ENCODE measurements at places on chromosomes 3 and 15.

DNA sequence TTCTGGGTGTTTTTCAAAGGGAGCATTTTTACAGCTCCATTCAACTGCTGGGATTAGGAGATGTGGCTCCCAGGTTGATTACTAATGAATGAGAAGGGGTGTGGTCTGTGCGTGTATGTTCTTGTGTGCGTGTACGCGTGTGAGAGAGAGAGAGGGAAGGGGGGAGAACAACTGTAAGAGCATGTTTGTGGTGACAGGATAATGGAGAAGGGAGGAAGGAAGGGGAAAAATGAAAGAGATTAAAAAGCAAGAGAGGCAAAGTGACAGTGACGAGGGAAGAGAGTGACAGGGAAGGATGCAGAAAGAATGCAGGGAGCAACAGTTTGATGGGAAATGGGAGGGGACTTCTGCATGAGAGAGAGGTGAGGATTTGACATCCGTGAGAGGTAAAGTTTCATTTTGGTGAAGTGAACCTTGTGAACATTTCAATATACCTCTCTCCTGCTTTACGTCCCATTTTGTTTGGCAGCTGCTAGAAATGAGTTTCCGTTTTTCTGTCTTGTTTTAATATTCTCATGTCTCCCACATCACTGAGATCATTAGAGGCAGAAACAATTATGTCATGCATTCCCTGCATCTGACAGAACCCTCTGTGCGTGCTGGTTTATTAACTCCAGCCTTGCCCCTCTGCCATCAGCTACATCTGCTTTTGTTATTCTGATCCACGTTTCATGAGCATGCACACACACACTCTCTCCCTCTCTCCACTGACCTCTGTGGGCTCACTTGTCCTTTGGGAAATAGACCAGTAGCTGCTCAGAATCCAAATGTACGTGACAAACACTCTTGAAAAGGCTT lies 161.6 kb downstream of the GAP43 start:
- no peak for DNase-seq

DNA sequence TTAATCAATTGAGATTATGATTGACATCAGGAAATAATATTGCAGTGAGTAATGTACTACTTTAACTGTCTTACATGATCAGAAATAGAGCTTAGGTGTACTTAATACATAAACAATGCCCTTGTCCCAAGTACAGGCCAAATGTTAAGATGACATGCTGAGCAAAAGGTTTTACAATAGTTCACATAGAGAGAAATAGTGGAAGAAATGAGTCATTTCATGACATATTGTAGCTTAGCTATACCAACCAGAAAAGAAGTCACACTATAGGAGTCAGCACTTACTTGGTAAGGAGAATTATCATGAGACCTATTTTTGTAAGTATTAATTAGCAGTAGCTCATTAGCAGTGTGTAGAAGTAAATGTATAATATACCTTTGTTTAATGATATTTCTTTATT lies 96.4 kb upstream of the NANOGP8 start:
- no peak for DNase-seq

DNA sequence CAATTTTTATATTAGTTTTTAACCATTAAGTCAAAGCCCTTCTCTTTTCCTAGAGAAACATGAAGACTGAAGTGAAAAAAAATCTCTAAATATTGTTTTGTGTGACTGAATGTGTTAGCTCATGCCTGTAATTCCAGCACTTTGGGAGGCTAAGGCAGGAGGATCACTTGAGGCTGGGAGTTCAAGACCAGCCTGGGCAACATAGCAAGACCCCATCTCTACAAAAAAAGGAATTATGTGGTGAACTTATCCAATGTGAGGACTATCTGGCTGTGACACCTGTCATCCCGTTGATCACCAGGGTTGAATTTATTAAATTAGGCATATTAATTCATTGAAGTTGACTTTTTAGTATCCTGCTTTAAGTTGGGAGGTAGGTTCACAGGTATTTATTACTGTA lies 13.0 kb downstream of the SMC4 start:
- DNase-seq = no peak

DNA sequence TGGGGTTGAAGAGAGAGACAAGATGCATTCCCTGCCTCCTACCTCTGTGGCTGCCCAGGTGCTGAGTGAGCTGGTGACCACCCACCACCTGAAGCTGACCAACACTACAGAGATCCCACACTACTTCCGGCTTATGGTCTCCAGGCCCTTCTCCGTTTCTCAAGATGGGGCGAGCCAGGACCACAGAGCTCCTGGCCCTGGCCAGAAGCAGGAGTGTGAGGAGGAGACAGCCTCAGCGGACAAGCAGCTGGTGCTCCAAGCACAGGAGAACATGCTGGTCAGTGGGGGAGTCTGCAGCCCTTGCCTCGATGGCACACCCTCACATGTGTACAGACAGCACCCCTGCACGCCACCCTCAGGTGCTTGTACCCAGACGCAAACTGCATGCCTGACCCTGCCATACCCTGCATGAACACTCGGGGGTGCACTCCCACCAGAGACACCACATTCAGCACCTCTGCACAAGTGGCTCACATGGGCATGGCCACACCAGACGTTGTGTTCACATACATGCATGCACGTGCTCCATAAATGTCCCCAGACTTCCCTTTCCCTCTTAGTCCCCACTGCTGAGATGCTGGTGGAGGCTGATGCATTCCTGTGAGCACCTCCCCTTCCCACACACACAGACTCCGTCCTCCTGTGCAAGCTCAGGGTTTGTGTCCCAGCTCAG lies 19.0 kb downstream of the ACAA1 start:
- DNase-seq = no peak

DNA sequence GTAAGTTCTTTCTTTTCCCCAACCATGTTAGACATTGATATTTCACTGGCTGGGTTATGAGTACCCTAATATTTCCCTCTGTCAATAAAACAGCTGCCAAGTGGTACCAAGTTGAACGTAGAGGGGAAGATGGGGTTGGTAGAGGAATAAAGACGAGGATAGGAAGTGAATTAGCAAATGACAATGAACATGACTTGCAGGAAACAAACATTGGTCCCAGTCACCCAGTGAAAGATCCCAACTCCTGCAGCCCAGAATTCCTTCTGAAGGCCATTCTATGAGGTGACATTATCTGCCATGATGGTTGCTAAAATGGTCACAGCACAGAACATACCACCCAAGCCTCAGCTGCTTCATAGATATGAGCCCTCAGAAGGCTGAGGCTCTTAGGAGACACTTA lies 159.0 kb upstream of the CTNNB1 start:
- no peak for DNase-seq

DNA sequence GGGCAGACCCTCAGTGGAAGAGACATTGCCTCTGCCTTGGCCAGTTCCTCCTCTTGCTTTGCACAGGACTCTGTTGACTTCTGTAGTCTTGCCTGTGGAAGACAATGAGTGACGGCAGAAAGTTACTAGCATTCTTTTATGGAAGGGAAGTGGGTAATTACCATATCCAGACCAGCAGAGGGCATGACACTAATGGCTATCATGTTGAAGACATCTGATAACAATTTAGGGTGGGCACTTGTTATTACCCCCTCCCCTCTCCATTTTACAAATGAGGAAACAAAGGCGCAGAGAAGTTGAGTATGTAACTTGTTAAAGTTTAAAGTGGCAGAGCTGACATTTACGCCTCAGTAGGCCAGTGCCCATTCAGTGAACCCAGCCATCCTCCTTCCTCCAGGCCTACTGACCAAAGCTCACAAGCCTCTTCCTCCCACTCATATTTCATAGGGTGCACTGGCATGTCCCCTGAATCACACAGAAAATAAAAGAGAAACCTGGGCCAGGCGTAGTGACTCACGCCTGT lies 48.2 kb upstream of the FMN1 start:
- no peak for DNase-seq

DNA sequence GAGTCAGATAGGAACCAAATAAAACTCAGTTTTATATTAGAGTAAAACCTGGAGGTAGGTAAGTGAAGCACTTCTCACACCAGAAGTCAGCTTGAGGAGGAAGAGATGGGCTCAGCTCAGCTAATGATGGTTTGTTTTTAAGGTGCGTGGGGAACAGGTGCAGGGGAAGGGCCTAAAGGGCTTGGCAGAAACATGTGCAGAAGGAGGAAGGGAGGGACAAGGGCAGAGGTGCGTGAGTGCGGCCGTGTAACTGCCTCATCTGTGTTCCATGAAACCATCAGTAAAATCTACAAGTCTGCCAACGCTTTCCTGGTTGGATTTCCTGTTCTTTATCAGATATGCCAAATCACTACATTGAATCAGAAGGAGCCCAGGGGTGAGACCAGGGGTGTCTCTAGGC lies 19.9 kb downstream of the FYCO1 start:
- no peak for DNase-seq

DNA sequence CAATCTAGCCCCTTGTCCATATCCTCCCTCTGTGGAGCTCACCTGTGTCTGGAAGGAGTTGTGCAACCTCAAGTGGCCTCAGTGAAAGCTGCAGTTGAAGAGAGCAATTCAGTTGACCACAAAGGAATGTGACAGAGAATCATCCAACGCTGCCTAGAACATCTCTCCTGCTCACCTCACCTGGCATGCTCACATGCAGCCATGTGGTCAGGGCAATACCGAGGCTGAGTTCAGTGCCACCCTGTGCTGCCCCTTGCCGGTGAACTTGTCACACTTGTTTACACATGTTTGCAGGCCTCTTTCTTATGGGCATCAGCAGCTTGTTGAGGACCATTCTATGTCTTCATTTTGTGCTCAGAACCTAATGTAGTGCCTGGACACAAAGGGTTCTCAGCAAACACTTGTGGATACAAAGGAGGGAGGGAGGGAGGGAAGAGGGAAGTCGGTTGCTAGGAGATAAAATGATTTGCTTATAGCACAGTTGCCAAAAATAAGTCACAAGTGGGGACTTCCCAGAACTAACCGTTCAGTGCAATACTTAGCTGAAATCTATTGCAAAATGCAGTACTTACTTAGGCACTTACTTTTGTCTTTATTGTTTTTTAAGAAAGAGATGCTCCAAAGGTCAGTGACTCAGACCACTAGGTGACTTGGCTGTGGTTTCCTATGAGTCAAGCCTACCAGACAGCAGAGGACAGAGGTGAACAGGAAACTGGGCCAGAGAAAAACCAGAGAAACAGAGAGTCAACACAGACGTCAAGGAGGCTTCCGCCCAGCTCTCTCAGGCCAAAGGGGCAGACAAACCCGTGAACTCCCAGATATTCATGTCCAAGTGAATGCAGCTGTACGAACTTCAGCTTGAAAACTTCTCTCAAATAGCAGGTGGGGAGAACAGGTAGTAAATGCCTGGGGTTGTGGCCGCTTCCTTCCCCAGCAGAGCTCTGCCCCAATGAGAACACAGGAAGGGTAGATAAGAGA lies 227.8 kb upstream of the CTNNB1 start:
- peak; percentile 78 for DNase-seq

GRCh38 chr3:17752436-17752835 lies 10.0 kb upstream of the TBC1D5 start:
- no peak for DNase-seq

GRCh38 chr15:38593524-38593923 lies 28.9 kb upstream of the RASGRP1 start:
- DNase-seq = no peak

- no peak for DNase-seq
Measured at GRCh38 chr3:159913712-159914414, 74.8 kb upstream of the IL12A start.

- DNase-seq = no peak
Measured at GRCh38 chr3:79018265-79018664, 749.5 kb downstream of the ROBO1 start.

- no peak for DNase-seq
Measured at GRCh38 chr15:96521386-96521785, 190.9 kb downstream of the NR2F2 start.

- DNase-seq = no peak
Measured at GRCh38 chr15:68620721-68621527, 42.1 kb downstream of the CORO2B start.

- no peak for DNase-seq
Measured at GRCh38 chr3:174462916-174463315, 396.2 kb upstream of the NAALADL2 start.

GRCh38 chr15:39692356-39693327 lies 90.0 kb downstream of the FSIP1 start:
- DNase-seq = no peak

- no peak for DNase-seq
Measured at GRCh38 chr15:27776501-27776900, 322.6 kb downstream of the OCA2 start.

DNA sequence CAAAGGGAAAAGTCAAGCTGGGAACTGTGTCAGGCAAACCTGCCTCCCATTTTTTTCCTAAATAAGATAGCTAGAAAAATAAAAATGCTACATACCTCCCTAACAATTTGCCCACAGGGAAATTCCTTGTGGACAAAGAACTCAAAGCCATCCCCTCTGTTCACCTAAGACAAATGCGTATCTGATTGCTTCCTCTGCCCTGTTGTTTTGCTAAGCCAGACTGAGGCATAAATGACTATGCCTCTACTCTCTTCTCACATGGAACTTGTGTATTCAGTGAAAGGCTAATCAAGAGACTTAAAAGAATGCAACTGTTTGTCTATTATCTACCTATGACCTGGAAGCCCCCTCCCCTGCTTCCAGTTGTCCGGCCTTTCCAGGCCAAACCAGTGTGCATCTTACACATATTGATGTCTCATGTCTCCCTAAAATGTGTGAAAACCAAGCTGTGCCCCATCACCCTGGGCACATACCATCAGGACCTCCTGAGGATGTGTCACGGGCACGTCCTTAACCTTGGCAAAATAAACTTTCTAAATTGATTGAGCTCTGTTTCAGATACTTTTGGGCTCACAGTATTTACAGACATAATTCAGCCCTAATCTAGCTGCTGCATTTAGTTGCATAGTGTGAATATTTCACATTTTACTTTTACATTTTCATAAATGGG lies 15.8 kb downstream of the CHD2 start:
- DNase-seq = no peak

- DNase-seq = no peak
Measured at GRCh38 chr3:169118666-169119370, 544.7 kb downstream of the MECOM start.

DNA sequence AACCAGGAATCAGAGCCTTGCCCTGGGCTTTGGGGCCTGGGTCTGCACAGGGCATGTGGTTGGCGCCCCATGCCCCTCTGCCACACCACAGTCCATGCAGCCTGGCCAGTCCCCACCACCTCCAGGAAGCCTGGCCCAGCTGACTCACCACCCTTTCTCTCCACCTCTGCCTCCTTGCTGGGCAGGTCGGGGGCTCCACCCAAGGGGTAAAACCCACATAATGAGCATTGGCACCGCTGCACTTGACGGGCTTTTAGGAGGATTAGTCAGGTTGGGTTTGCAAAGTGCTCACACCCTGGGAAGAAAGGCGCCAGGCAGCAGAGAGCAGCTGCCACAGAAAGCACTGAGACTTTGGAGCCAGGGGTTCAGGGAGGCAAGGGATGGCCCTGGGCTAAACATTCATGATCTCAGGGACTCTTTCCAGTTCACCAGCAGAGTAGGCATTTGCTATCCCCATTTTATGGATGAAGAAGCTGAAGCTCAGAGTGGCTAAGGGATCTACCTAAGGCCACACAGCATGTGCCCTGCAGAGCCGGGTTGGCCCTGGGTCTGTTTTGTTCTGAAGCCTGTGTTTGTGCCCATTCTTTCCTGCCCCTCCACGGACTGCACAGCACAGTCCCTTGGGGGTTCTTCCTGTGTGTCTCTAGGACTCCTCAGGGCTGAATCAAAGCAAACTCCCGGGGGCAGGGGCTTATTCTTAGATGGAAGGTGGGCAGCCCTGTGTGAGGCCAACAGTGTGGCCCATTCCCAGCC lies 113.4 kb downstream of the ETFA start:
- no peak for DNase-seq

Measured in GM12864 (cell line).